ENCODE measurements at places on chromosomes 5 and 9.
A peak's percentile ranks its signal among the peaks of the same experiment; 100 is the strongest.

DNA sequence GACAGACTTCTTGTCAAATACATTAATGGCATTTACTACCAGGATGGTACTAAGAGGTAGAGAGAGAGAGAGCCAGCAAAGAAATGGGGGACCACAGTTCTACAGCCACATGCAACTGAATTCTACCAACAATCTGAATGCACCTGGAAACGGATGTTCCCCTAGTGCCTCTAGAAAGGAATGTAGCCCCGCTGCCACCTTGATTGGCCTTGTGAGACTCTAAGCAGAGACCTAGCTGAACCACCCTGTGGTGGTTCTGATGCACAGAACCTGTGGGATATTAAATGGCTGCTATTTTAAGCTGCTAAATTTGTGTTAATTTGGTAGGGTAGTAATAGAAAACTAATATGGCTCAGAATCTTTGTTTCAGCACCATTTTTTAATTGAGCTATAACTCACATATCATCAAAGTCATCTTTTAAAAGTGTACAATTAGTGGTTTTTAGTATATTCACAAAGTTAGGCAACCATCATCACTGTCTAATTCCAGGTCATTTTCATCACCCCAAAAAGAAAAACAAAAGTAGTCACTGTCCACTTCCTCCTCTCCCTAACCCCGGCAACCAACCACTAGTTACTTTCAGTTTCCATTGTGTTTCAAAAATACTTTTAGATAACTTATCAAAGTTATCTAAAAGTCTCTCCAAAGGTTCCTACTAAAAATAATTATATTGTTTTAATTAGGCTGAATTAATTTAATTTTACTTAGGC is 51.7 kb downstream of the CPLANE1 start:
- DNase-seq, result no peak

- DNase-seq, result no peak
Observed at GRCh38 chr9:129906298-129906697, 71.0 kb downstream of the USP20 start.

DNA sequence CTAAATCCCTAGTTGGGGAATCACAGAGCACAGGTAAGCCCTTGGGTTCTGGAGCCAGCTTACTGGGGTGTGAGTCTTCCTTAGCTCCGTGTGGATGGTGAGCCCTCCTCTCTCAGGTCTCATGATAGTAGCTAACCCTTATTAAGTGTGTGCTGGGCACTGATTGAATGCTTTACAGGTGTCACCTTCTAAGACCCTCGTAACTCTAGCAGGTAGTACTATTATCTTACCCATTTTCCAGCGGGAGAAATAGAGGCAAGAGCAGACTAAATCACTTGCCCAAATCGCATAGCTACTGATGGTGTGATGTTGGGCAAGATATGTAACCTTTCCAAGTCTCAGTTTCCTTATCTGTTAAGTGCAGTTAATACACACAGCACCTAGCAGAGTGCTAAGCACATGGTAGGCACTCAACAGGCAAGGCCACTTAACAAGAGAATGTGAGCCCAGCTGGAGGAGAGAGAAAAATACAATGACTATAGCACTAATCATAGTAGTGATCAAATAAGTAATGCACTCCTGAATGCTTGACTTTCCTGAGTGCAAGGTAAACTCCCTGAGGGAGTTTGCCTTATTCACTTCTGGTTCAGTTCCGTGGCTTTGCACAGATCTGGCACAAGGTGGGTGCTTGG is at the start of gene DCANP1:
DCANP1 (minus strand) TSS at position 51 of the 632 bp plus-strand sequence. CDS start 240 bp downstream, outside the sequence.
- DNase-seq, result no peak

GRCh38 chr5:167096816-167097215 is 1194.6 kb upstream of the WWC1 start:
- no peak for DNase-seq

DNA sequence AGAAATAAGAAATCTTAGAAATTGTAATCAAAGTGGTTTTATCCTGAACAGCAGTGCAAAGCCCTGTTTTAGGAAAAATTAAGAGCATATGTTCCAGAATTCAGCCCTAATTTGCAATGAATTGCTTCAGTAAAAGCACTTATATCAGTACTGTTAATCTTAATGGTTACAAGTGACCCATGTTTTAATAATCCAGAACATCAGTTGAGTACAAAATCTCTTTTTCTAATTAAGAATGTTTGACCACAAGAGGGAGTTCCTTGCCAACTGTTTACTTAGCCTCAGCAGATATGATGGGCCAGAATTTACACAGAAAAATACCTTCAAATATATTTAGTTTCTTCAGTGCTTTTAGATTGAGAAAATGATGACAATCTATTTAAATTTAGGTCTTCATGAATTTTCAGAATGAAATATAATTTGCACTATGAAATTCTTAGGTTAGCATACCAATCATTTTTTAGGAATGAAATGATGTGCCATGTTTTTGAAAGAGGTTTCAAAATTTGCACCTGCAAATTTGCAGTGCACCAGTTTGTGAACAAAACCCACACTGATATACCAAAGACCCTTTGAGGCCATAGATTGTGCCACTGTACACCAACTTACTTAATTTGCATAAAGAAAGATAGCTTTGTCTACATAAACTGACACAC is 926.3 kb upstream of the ARRDC3 start:
- DNase-seq, result no peak

DNA sequence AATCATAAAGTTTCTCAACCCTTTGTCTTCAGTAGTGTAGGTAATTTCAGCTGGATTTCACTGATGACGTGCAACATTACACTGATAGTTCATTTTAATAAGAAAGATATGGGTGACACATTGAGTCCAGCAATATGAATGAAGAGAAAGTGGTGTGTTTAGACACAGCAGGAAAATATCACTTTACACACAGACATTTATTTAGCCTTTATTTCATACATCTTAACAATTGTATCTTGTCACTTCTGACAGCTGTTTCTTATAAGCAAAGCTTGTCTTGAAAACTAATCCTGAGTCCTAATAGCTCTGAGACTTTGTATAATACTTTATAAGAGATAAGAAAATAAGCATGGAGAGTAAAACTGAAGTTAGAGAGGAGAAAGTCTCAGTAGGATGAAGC is 720.5 kb upstream of the NUDT12 start:
- no peak for DNase-seq

DNA sequence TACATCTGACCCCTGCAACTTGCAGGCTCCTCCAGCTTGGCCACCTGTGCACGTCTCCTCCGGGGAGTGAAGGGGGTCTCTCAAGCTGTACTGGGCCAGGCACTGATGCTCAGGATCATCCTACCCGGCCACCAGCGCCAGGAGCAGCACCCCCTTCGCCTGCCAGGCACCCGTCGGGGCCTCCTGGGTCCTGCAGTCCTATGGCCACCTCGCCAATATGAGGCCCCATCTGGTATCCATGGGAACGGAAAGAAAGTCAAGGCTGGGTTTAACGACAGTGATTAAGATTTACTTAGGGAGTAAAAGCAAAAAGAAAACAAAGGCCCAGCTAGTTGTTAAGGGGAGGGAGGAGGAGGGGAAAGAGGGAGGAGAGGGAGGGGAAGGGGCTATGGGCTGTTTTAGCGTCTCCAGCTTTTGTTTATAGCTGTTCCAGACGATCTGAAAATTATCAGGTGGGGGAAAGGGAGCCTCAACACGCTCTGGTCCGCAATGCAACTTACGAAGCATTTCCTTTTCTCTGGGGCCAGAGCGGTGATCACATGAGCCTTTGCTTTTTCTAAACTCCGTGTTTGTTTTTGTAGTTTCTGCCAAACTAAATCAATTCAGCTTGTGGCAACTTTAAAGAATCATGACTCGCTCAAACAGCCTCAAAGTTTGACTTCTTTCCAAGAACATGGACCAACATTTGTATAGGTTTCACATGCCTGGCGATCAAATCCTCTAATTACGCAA is 132.4 kb downstream of the ROR2 start:
- no peak for DNase-seq

- no peak for DNase-seq
Observed at GRCh38 chr5:115626445-115626823, 598 bp upstream of the TMED7 start.

GRCh38 chr9:76425677-76426453 is 31.6 kb upstream of the RFK start:
- DNase-seq, result no peak

- peak; percentile 61 for DNase-seq
Observed at GRCh38 chr5:139747583-139748504, 47.8 kb upstream of the PSD2 start.

GRCh38 chr5:100694100-100694499 is 158.9 kb downstream of the FAM174A start:
- DNase-seq, result no peak

GRCh38 chr9:28004900-28005299 is 431.6 kb upstream of the C9orf72 start:
- DNase-seq, result no peak

- no peak for DNase-seq
Observed at GRCh38 chr5:16899171-16899570, 36.9 kb downstream of the MYO10 start.

DNA sequence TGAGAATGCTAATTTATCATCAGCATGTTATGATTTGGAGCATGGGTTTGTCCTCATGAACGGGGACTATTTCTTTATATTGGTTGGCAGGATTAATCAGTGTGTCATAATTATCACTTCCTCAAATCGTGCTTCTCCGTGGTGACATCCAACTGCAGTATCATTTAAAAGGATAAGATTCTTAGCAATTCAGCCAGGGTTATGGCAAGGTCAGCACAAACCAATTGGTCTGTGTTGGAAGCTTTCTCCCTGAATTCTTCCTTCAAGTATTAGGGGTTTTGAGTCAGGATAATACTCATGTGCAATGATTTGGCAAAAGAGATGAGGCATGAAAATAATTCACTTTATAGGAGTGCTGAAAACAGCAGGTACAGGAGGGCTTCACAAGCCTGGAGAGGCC is 5.5 kb upstream of the CAMLG start:
- DNase-seq, result no peak

GRCh38 chr5:80411589-80412219 is 3.8 kb downstream of the ZFYVE16 start:
- DNase-seq, result no peak

DNA sequence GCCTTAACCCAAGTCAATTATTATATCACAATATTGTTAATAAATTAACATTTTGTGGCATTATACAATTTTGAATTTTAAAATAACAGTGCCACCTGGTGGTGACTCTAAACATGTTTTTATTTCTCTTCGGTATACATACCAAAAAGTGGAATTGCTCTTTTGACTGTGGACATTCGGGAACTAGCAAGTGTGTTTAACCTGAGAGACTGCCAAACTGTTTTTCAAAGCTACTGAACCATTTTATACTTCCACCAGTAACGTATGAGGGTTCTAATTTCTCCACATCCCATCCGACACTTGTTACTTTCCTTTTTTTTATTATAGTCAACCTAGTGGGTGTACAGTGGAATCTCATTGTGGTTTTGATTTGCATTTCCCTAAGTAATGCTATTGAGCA is 18.3 kb upstream of the HSDL2 start:
- no peak for DNase-seq

DNA sequence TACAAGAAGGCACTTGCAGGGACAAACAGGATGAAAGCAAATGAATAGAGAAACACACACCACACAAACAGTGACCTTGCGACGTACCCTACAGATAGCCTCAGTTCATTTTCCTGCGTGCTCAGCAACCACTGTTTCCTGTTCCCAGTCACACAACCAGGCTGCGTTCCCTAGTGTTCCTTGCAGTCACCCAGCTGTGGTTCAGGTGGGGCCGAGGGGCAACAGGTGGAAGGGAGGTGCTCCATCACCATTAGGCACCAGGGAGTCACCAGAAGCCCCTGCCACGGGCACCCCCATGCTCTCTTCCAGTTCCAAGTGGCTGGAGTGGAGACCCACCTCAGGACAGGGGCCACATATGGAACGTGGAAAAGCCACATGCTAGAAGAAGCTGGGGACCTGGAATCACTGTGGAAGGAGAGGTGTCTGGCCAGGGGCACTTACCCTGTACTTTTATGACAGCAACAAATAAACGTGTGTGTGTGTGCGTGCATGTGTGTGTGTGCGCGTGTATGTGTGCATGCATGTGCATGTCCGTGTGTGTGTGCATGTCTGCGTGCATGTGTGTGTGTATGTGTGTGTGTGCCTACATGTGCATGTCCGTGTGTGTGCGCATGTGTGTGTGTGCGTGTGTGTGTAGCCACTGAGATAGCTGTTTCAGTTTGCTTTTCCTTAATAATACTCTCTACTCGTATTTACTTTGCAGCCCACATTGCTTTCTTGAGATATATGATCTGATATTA is 18.8 kb upstream of the FCN2 start:
- no peak for DNase-seq

GRCh38 chr9:8838136-8838535 is 1038.6 kb upstream of the DMAC1 start:
- DNase-seq, result no peak

GRCh38 chr9:137388589-137389427 is 34.2 kb downstream of the EXD3 start:
- no peak for DNase-seq

- no peak for DNase-seq
Observed at GRCh38 chr5:96977228-96977627, 41.3 kb downstream of the LNPEP start.

DNA sequence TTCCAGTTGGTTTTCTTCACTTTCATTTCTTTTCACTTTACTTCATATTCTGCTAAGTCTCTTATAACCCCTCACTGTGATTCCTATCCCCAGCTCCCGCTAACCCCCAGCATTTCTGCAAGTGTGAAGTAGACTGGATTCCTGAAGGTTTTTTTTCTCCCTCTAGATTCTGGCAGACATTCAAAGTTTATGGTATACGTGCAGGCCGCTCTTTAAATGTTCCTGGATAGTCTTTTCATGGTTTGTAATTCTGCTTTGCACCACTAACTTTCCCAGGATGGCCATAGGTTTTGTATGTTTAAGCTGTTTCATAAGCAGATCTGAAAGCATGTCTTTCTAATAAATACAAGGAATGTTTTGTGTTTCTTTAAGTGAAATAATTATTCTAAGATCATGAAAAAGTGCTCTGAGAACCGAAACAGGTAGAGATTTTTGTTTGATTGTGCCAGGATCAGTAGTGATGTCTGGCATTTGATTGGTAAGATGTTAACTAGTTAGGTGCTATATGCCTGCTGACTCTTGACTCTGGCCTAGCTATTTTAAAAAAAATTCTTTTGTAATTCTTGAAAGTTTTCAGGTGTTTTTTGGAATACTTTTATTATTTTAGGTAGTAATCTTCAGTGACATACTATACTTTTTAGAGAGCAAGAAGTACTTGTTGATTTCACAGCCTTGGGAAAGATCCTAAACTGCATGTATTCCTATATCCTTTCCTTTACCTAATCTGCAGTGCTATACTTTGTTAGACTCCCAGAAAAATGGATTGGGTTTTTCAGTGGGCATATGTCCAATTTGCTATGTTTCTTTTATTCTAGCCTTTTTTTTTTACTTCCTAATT is 29.7 kb downstream of the CNOT6 start:
- DNase-seq, result no peak

DNA sequence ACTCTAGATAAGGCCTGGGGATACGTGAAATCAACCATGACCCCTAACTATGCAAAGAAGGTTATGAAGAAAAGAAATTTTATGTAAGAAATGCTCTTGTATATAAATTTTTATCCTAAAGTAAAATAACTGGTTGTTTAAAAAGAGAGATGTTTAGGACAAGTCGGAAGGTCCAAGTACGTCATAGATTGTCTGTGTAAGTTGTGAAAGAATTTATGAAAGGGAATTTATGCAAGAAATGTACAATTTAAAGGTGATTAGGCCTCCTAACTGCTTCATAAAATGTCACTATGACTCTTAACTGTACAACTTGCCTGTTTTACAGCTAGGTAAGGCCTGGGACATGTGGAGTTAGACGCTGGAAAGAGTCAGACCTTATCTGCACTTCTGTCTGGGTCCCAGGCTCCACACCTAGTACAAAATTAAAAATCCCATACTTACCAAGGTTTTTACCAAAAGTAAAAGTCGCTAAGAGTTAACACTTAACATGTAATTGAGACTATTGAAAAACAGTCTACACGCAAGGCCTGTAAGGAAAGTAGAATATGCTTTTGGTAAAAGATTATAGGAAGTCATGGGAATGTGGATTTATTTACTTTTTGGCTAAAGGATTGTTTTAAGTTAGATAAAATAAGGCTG is 77.4 kb downstream of the KIAA0825 start:
- DNase-seq, result no peak
